HCT116 (cell line): ENCODE measurements at places on chromosomes 7 and 10. TPM values are rescaled to one million over a fixed set of nuclear protein-coding genes. Genes with fewer than 3 reads are reported as not detected.

TMEM72 gene
- not detected for total RNA-seq

TAS2R3 gene
- total RNA-seq: 1.4 TPM

ANKRD1 gene
- not detected for total RNA-seq

HPS1 gene
- total RNA-seq: 64.3 TPM

C10orf105 gene
- not detected for total RNA-seq

GRCh38 chr10:102770792-102771191, 27.0 kb downstream of the WBP1L start:
- DNase-seq: no peak

DNA sequence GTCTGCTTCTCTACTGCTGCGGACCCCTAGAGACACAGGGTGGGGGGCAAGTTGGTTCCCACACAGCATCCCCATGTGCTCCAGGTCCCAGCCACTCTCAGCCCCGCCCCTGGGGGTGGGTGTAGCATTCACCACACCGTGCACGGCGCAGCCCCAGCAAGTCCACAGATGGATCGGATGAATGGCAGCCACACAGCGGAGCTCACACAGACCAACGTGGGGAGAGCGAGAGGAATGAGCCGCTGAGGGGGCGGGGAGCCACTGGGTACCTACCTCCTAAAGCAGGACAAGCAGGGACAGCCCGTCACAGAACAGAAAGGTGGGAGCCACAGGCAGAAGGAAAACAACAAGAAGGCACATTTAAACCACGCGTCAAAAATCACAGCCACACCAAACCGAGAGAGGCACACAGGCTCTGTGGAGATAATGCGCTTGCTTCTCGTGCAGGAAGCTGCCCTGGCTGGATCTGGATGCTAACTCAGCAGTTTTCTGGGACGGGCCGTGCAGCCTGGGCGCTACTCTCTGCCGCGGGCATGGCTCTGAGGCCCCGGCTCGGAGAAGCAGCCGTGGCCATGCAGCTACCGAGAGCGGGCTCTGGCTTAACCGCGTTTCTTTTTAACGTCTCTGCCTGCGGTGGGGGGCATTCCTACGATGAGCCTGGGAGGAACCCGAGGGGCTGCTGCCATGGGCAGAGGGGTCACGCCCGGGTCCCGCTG, 102.5 kb downstream of the CYTH3 start:
- DNase-seq: no peak

KAZALD1 gene
- total RNA-seq: 16.0 TPM

GRCh38 chr7:131648491-131648890, 92.1 kb upstream of the PODXL start:
- no peak for DNase-seq

AKR1C1 gene
- total RNA-seq: 2.1 TPM

DNA sequence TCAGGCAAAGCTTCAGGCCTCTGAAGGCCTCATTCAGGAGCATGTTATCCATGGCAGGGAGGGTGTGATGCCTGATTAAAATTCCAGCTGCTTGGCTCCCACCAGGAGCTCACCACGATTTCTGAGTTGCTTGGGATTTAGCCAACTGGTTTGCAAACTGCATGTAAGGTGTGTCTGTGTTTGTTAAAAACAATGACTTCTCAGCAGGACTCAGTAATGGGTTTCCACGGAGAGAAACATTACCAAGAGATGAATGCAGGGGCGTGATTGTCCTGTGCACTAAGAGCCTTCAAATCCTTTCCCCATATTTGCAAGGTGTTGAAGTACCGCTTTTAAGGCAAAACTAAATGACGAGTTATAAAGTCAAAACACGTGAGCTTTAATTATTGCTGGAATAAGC, 88.8 kb upstream of the BTBD16 start:
- peak; percentile 8 for DNase-seq

GRCh38 chr7:47600199-47601118, 18.5 kb upstream of the TNS3 start:
- no peak for DNase-seq

DNA sequence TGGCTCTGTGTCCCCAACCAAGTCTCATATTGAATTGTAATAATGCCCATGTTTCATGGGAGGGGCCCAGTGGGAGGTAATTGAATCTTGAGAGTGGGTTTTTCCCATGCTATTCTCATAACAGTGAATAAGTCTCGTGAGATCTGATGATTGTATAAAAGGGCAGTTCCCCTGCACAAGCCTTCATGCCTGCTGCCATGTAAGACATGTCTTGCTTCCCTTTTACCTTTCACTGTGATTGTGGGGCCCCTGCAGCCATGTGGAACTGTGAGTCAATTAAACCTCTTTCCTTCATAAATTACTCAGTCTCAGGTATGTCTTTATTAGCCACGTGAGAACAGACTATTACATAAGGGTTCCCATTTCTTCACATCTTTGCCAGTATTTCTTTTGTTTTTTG, 97.1 kb upstream of the CPXM2 start:
- DNase-seq: no peak

DNA sequence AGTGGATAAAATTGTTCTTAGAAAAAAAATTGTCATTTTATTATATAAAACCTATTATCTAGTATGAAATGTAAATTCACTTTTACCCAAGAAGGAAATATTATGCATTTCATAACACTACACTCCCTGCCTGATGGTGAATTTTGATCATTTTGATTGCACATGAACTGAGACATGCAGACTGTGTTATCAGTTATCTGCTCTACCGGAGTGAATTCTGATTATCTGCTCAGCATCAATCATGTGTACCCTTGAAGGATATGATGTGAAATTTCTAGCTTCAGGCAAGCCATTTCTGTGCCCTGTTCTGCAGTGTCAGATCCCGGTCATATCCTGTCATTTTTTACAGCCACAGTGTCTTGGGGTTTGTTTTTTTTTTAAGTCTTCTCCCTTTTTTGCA, 85.0 kb upstream of the FGL2 start:
- no peak for DNase-seq

DNA sequence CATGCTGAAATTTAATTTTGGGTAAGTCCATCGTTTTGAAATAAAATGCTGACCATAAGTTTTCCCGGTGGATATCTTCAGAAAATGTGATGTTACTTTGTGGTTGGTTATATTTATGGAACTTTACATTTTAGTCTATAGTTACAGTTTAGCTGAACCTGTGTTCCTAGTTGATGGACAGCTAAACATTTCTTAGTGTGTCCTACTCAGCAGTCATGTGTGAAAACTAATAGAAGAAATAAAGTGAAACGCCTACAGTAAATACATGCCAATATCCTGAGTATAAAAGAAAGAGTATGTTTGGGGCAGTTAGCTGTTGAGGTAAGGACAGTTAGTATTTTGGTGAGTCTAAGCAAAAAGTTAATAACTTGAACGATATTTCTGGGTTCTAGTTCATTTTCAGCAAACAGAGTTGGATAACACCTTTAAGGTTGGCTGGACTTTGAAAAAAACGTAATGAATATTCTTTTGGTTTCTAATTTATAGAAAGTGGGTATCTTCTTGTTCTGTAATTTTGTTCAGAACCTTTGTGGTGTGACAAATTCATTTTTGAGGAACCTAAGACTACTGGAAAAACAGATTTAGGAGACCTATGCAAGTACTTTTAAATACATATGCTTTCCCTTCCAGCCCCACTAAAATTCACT, 28.7 kb downstream of the LCOR start:
- no peak for DNase-seq
